ENCODE measurements at places on chromosomes 6 and 20. TPM values are rescaled to one million over a fixed set of nuclear protein-coding genes. Genes with fewer than 3 reads are reported as not detected.

- no peaks in the 10 kb centered on the region for H3K27me3 ChIP-seq
- no peak overlapping the region for H3K4me3 ChIP-seq
- no peak for DNase-seq
- peaks cover 70% of the 10 kb centered on the region for H3K4me1 ChIP-seq
- peaks cover 5% of the 10 kb centered on the region for H3K36me3 ChIP-seq
These were observed 179.8 kb downstream of the GMPR start for GRCh38 chr6:16418151-16418550.

- no peak for DNase-seq
- no peak overlapping the region for H3K27ac ChIP-seq
- H3K36me3 ChIP-seq = no peaks in the 10 kb centered on the region
- no peaks in the 10 kb centered on the region for H3K27me3 ChIP-seq
These were observed 53.8 kb upstream of the HDAC2 start for GRCh38 chr6:114024746-114025145.

GRCh38 chr6:122778302-122778701 is 1.2 kb upstream of the FABP7 start:
- H3K36me3 ChIP-seq = no peaks in the 10 kb centered on the region
- H3K27me3 ChIP-seq = peaks cover 38% of the 10 kb centered on the region
- DNase-seq = no peak

- peaks cover 20% of the 10 kb centered on the region for H3K27me3 ChIP-seq
- peak; percentile 31 for DNase-seq
- H3K27ac ChIP-seq = no peak overlapping the region
- no peak overlapping the region for H3K4me3 ChIP-seq
These were observed 160.1 kb upstream of the PMEPA1 start for GRCh38 chr20:57869951-57870315.

DNA sequence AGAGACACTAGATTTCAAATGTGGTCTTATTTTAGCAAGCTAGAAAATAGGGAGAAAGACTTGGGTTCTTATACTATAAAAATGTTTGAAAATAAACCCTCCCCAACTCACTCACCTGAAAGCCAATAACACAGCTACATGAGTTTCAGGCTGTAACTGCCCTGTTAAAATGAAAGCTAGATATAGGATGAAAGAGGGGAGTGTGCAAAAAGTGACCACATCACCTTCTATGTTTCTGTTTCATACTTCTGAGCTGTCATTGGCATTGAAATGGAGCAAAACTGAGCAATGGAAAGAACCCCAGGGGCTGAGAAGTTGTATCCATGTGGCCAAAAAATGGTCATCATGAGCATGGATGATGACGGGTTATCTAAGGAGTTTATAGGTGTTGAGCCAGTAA is 148.1 kb upstream of the TENT5A start:
- no peaks in the 10 kb centered on the region for H3K4me1 ChIP-seq
- no peak overlapping the region for H3K4me3 ChIP-seq
- H3K36me3 ChIP-seq = no peaks in the 10 kb centered on the region
- no peaks in the 10 kb centered on the region for H3K27me3 ChIP-seq

DNA sequence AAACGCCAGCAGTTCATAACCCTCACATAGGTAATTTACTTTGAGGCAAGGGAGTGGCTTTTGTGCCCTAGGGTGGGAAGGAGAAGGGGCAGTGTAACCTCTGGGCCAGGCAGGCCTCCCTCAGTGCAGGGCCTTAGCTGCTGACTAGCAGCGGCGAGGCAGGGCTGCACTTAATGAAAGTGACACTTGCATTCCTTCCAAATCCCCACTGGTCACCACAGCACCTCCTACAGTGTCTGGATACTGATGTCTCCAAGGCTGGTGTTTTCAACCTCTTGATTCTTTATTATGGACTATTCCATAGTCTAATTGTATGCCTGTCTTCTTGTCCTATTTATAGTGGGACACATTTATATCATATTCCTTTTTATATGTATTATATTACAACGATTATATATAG is 152.7 kb downstream of the LY86 start:
- H3K36me3 ChIP-seq = no peaks in the 10 kb centered on the region
- no peak overlapping the region for H3K4me3 ChIP-seq
- no peak for DNase-seq
- peaks cover 2% of the 10 kb centered on the region for H3K4me1 ChIP-seq
- H3K27me3 ChIP-seq = peaks cover 58% of the 10 kb centered on the region

DNA sequence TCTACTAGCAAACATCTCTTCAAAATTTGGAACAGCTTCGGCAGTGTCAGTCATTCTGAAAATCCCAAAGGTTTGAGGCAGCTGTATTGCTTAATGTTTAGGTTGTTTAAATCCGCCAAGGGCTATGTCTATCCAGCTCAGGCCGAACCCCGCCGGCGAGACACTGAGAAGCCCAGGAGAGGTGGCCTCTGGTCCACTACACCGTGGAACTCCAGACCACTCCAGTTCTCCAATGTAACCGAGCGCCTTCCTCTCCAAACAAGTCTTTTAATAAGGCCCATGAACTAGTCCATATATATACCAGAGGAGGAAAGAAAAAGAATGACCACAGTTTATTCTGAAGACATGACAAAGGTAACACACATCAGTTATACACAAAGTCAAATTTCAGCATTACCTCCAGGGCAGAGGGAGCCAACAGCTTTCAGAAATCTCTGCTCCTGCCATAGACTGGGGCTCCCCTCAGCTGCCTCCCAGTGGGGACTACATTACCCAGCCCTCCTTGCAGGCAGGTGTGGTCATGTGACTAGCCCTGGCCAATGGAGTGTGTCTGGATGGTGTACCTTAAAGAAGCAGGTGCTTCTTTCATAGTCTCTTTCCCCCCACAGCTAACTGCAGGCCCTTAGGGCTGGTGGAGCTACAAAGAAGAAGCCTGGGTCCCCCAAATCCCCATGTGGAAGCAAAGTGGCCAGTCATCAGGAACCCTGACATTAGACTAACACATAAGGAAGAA is at the start of gene RAMACL:
Gene RAMACL (minus strand): TSS at position 255 of the 733 bp plus-strand sequence. CDS start 201 bp downstream, at position 54.
- H3K36me3 ChIP-seq = no peaks in the 10 kb centered on the region
- H3K4me3 ChIP-seq = no peak within 1 kb of the TSS
- no peak within 1 kb of the TSS for H3K27ac ChIP-seq
- no peaks in the 10 kb centered on the region for H3K27me3 ChIP-seq

GRCh38 chr6:39137245-39137644 is 22.3 kb upstream of the SAYSD1 start:
- peaks cover 11% of the 10 kb centered on the region for H3K27me3 ChIP-seq
- no peaks in the 10 kb centered on the region for H3K4me1 ChIP-seq
- no peaks in the 10 kb centered on the region for H3K36me3 ChIP-seq
- no peak overlapping the region for H3K4me3 ChIP-seq
- H3K27ac ChIP-seq = no peak overlapping the region
- DNase-seq = peak; percentile 68

ENPP1 gene
- 0.47 TPM for total RNA-seq

DNA sequence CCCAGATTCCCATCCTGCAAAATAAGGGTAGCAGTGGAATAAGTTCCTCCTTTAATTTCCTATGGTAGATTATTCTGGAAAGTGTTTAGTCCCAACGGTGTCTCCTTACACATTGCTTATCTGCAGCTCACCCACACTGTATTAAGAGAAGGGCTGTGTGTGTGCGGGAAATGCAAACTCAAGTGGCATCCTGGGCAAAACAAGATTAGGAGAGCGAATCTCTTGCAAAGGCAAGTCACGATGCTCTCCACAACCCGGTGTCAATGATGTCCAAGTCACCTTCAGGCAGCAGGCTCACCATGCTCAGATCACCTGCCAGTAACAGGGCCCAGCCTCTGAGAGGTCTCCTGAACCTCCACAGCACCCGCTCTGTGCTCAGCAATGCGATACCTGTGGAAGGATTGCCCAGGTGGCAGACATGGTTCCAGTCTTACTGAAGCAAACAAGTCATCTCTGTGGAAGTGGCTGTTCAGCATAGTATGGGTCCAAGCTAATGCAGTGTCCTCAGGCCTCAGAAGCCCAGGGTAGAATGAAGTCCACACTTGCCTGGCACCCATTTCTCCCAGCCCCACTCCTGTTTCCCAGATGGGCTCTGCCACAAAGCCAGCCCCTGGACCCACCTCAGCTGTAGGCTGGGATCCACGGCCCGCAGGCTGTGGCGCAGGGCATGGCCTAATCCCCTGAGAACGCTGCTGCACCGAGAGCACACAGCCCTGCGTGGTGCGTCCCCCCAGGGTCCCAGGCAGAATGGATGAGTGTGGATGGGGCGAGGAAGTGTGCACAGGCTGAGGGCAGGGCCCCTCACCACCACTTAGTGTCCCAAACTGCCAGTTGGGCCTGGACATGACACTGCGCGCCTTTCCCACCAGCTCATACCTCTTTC is 101.2 kb downstream of the PXDC1 start:
- no peak overlapping the region for H3K27ac ChIP-seq
- H3K27me3 ChIP-seq = no peaks in the 10 kb centered on the region
- DNase-seq = peak; percentile 19

GRCh38 chr6:23420659-23421350 is 705.2 kb upstream of the NRSN1 start:
- H3K36me3 ChIP-seq = no peaks in the 10 kb centered on the region
- no peaks in the 10 kb centered on the region for H3K27me3 ChIP-seq
- no peaks in the 10 kb centered on the region for H3K4me1 ChIP-seq
- H3K27ac ChIP-seq = no peak overlapping the region
- no peak overlapping the region for H3K4me3 ChIP-seq

DNA sequence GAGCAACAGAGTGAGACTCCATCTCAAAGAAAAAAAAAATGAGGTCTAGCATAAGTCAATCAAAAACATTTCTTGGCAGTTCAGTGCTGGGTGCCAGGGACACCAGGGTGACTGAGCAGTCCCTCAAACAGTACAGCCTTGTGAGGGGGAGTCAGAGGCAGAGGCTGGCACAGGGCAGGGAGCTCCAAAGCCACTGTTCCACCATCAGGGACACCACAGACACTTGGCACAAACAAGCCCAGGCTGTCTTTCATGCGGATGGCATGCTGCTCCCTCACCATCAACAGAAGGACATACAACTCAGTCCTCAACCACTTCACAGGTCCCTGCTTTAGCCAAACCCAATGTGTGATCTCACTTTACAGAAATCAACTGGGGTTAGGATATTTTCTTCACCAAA is 36.0 kb upstream of the GRM4 start:
- no peak for DNase-seq
- peaks cover 10% of the 10 kb centered on the region for H3K36me3 ChIP-seq
- no peak overlapping the region for H3K27ac ChIP-seq
- no peak overlapping the region for H3K4me3 ChIP-seq

- no peak for DNase-seq
- H3K27ac ChIP-seq = no peak overlapping the region
- H3K4me1 ChIP-seq = no peaks in the 10 kb centered on the region
- H3K4me3 ChIP-seq = no peak overlapping the region
These were observed 16.8 kb downstream of the USP45 start for GRCh38 chr6:99498421-99498820.

POU5F1 gene
- not detected for total RNA-seq

DNA sequence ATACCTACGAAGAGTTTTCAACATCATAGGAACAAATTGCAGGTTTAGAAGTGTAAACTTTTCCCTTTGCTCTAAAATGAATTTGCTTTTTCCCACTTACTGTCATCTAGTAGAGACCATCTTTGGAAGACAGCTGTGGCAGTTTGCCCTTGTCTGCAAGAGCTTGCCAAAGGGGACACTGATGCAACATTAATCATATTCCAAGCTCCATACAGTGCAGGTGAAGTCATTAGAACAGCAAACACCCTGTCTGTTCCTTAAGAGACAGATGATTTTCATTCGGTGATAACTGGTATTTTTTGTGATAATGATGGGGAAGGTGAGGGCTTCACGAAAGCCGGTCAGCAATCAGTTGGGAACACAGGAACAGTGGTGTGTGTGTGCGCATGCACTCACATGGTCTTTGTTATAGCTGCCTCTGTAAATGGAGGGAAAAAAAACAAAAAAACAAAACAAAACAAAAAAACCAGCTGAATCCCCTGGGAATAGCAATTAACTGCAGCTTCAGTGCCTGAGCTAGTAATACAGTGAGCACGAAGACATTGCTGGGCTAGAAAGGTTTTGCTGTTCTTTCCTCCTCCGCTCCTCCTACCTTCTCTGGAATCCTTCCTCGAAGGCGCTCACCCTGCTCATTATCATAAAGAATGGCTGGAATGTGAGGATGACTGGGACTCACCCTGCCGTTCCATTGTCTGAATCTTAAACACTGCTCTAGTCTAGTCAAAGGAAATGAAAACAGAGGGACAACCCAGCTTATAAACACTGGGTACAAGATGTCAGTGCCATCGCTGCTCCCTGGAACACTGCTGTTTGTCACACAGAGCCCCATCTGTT is 35.2 kb upstream of the KIF13A start:
- DNase-seq = no peak
- H3K4me1 ChIP-seq = no peaks in the 10 kb centered on the region
- H3K27ac ChIP-seq = no peak overlapping the region

- peaks cover 4% of the 10 kb centered on the region for H3K36me3 ChIP-seq
- no peaks in the 10 kb centered on the region for H3K27me3 ChIP-seq
- peak; percentile 74 for DNase-seq
- peaks cover 56% of the 10 kb centered on the region for H3K4me1 ChIP-seq
These were observed 3.6 kb upstream of the MICA start for GRCh38 chr6:31399589-31400466.

- H3K4me1 ChIP-seq = peaks cover 72% of the 10 kb centered on the region
- H3K4me3 ChIP-seq = no peak overlapping the region
- DNase-seq = no peak
- H3K27me3 ChIP-seq = no peaks in the 10 kb centered on the region
- peaks cover 36% of the 10 kb centered on the region for H3K36me3 ChIP-seq
These were observed 10.1 kb upstream of the RTF2 start for GRCh38 chr20:56458206-56458821.

DPPA5 gene
- total RNA-seq = not detected

Measured in activated CD8-positive, alpha-beta memory T cell treated with anti-CD3 and anti-CD28 coated beads, Interleukin-2, amount 10 ng/mL, durations not matched to agents 7 days and 5 days (primary cell).